ENCODE measurements at places on chromosomes 2 and 18.

- no peak for DNase-seq
Observed at GRCh38 chr2:120398051-120398995, 52.4 kb downstream of the INHBB start.

DNA sequence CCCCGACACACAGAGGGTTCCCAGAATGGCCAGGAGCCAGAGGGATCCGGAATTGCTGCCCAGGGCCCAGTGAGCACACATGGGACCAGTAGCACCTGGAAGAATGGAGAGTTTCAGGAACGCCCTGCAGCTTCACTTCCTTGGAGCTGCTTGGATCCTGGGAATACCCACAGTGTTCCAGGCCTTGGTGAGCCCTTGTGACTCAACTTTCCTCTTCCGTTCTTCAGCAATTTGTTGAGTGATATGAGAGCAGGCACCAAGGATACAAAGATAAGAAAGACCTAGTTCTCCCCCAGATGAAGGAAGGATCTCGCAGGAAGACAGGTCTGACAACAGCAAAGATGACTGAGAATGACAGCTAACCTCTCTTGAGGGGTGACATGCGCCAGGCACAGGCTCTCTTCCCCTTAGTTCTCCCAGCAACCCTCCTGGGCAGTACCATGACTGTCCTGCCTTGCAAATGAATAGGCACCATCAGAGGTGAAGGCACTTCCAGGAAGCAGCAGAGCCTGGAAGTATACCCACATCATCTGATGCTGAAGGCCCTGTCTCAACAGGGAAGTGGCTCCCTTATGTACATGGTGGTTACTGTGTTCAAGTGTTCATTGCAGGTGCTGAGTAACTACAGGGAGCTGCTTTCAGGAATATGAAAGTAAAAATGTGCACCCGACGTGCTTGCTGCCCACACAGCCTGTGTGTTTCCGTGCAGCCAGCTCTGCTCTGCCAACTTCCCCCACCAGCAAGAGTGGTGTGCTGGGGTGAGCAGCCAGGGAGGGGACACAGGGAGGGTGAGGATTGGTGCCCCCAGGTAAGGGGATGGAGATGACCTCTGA lies 116.2 kb downstream of the STPG4 start:
- no peak for DNase-seq

- no peak for DNase-seq
Observed at GRCh38 chr2:85577386-85578242, at the start of gene VAMP8. VAMP8 (plus strand) TSS chr2:85577586; CDS start chr2:85577647, 61 bp downstream.

GRCh38 chr2:8653485-8653884 lies 28.4 kb upstream of the ID2 start:
- no peak for DNase-seq

DNA sequence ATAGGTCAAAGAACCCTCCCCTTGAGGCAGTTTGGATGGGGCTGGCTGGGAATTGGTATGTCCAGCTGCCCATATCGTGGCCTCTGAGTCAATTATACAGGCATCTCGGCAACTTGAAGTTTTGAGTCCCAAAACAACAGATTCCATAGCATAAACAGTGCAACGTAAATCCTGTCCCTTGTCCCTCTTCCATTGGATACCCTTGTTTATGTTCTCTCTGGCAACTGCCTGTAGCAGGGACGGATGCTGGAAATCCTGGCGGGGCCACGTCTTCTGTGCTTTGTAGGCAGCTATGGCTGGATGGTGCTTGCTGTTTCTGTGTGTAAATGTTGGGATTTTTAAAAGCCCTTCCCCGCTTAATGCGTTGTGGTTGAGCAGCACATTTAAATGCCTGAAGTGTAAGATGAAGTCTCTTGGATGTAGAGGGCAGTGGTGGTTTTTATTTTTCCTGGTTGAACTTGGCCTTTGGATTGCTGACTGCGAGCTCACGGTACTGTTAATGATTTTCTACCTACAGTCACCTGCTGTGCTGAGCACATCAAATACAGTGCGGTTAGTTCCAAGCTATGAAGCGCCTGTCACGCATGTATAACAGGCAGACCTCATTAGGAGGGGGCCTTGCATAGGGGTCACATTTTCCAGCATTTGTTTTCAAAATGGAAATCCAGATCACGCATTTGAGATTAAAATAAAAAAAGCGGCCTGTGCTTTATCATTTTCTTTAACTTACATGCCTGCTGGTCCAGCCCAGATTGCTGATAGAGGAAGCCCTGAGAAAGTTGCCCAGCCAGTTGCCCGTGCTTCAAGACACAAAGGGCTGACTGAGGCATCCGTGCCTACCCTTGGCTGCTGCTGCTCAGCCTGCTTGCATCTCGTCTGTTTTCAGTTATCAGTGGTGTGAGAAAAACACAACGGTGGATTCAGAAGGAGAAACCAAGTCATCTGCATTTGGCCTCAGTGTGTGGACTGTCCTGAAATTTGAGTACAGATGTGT lies 84.7 kb downstream of the NEDD4L start:
- no peak for DNase-seq
